ENCODE measurements at places on chromosomes 11 and 22. TPM values are rescaled to one million over a fixed set of nuclear protein-coding genes. Genes with fewer than 3 reads are reported as not detected.

RAB39A gene
- not detected for total RNA-seq

GATD1 gene
- total RNA-seq: 38.7 TPM

CCDC87 gene
- total RNA-seq: 0.50 TPM

LRRC4C gene
- total RNA-seq: not detected

FGF19 gene
- not detected for total RNA-seq
